CD4-positive, alpha-beta T cell (primary cell): ENCODE measurements at places on chromosomes 2 and 18. TPM values are rescaled to one million over a fixed set of nuclear protein-coding genes. Genes with fewer than 3 reads are reported as not detected.

DNA sequence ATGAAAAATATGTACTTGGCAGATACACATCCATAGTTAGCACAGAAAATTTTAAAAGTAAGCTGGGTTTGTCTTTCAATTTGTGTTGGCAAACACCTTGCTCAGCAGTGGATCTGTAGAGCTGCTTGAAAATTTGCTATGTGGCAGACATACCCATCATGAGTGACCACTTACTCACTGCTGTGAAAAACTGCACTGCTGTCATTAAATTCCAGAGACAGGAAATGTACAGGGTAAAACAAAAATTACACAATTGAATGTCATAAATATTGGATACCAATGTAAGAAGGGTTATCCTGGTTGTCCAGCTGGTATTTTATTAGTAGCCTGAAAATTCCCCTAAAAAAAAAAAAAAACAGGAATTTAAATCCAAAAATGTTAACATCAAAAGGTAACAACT lies 24.5 kb downstream of the NIF3L1 start:
- DNase-seq = no peak
- H3K27me3 ChIP-seq = no peaks in the 10 kb centered on the region
- H3K36me3 ChIP-seq = peaks cover 85% of the 10 kb centered on the region
- no peak overlapping the region for H3K4me3 ChIP-seq
- no peak overlapping the region for H3K27ac ChIP-seq

- H3K36me3 ChIP-seq = no peaks in the 10 kb centered on the region
- H3K27ac ChIP-seq = no peak overlapping the region
- H3K4me3 ChIP-seq = no peak overlapping the region
- no peaks in the 10 kb centered on the region for H3K4me1 ChIP-seq
Observed at GRCh38 chr2:136342138-136342537, 224.2 kb upstream of the CXCR4 start.

- H3K36me3 ChIP-seq = no peaks in the 10 kb centered on the region
- peaks cover 60% of the 10 kb centered on the region for H3K4me1 ChIP-seq
- H3K4me3 ChIP-seq = no peak overlapping the region
- no peak for DNase-seq
Observed at GRCh38 chr2:69589973-69590652, 53.4 kb downstream of the AAK1 start.

GRCh38 chr2:37599688-37600525 lies 71.5 kb downstream of the CDC42EP3 start:
- peak; percentile 91 for DNase-seq
- H3K27me3 ChIP-seq = no peaks in the 10 kb centered on the region
- H3K4me1 ChIP-seq = peaks cover 17% of the 10 kb centered on the region
- peak overlapping the region; percentile 70 for H3K27ac ChIP-seq
- H3K4me3 ChIP-seq = peak overlapping the region; percentile 65

GRCh38 chr2:126804347-126804746 lies 94.3 kb upstream of the TEX51 start:
- H3K27ac ChIP-seq = no peak overlapping the region
- no peaks in the 10 kb centered on the region for H3K36me3 ChIP-seq
- H3K4me1 ChIP-seq = no peaks in the 10 kb centered on the region
- H3K4me3 ChIP-seq = no peak overlapping the region

SPHKAP gene
- total RNA-seq = not detected

GRCh38 chr2:29718076-29718686 lies 203.2 kb downstream of the ALK start:
- no peak for DNase-seq
- no peak overlapping the region for H3K27ac ChIP-seq
- H3K4me1 ChIP-seq = no peaks in the 10 kb centered on the region
- H3K4me3 ChIP-seq = no peak overlapping the region
- no peaks in the 10 kb centered on the region for H3K36me3 ChIP-seq

DNA sequence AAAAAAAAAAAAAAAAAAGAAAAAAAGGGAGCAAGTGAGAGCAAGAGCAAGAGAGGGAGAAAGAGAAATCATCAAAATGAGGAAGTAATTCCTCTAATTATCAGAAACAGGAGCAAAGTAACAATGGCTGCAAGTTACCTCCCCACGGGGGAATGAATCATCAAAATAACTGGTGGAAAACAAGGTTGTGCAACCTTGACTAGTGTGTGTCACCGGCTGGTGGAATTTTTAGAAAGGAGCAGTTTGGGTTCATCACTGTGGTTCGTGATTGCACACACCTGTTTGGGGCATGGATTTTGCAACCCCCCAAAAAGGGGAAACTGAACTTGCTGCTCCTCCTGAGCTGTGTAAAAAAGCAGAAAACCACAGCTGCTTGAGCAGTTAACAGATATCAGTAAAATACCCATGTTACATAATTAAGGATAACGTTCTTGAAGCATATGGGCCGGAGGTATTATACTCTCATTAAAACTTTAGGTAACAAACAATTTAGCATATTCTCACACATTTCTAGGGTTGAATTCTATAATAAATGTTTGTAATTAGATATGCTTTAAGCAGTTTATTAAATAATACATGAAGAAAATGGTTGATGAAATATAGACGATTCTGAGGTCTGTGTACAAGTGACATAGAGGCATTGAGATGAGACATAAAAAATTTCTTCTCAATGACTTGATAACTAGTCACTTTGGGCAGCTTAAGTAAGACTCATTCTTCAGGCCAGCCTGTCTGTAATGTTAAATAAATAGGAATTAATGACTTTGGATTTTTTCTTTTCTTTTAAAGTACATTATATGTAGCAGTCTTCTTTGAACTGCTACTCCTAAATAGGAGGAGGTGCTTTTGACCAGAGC lies 184.2 kb upstream of the ZEB2 start:
- no peaks in the 10 kb centered on the region for H3K27me3 ChIP-seq
- no peak for DNase-seq
- H3K27ac ChIP-seq = no peak overlapping the region
- no peak overlapping the region for H3K4me3 ChIP-seq
- H3K4me1 ChIP-seq = no peaks in the 10 kb centered on the region
- H3K36me3 ChIP-seq = no peaks in the 10 kb centered on the region

DNA sequence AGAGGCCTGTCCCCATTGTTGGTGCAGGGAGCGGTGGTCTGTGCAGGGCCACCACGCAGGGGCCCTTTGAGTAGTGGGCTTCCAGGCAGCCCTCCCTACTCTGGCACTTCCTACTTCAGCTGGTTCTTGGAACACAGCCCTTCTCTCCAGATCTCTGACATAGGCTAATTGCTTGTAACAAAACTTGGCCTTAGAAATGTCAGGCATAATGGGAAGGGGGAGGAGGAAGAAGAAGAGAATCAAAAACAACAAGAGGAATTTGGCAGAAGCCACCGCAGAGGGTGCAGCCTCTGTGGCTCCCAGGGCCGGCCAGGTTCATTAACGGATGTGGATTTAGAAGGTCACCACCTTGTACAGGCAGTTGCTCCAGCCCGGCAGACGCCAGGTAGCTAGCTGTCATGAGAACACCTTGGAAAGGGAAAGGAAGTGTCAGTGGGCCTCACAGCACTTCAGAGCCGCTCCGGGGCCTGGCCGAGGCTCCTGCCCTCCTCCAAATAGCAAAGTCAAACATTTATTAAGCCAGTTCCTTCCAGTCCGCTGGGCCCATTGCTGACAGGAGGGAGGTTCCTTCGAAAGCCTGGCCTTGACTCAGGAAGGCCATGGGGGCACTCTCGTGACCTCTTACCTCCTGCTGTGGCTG lies 7.4 kb downstream of the BOD1L2 start:
- peaks cover 10% of the 10 kb centered on the region for H3K27me3 ChIP-seq
- H3K36me3 ChIP-seq = no peaks in the 10 kb centered on the region
- DNase-seq = no peak
- no peaks in the 10 kb centered on the region for H3K4me1 ChIP-seq

DNA sequence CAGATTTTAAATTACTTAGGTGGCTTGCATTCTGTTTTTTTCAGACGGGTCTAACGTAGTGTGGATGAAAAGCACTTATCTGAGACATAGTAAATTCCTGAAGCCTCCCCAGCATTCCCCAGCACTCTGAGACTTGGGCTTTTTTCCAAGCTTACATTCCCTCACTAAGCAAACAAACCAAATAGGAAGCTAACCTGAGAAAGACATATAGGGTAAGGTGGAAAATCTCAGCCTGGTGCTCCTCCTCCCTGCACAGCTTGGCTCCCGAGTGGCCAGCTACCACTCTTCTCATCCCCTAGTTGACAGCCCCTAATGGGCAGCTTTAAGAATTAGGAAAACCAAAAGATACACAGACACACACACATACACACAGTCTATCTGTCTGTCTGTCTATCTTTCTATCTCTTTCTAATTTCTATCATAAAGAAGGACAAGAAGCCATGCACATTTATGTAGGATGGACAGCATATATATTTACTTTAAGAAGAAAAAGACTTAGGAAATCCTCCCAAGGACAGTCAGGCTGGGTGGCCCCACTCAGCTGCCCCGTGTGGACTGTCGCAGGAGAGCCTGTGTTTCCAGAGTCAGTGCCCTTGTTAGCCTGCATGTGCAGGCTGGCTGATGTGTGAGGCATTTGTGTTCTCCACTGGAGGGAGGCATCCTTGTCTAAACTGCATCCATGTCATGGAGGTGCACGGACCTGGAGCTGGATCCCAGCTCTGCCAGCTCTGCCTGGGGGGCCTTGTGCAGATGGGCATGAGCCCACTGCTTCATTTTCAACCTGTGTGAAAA lies 8.2 kb downstream of the CNNM3 start:
- DNase-seq = no peak
- H3K27me3 ChIP-seq = no peaks in the 10 kb centered on the region
- H3K36me3 ChIP-seq = peaks cover 70% of the 10 kb centered on the region

DNA sequence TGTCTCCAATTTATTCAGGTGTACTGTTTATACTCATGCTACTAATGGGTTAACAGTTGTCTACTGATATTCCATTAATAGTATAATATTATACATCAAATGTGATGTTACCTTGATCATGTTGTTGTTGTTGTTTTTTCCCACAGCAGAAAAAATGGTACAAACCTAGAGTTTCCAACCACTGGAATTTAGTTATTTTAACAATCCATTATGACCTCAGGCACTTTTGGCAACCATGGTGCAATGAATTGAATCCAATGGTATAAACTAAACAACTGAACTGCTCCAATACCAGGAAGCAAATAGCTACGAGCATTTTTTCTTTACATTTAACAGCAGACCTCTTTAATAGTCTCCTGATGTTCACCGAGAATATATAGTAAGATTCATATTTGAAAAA lies 31.0 kb upstream of the C2orf66 start:
- H3K4me3 ChIP-seq = no peak overlapping the region
- DNase-seq = no peak
- H3K27ac ChIP-seq = no peak overlapping the region
- no peaks in the 10 kb centered on the region for H3K27me3 ChIP-seq
- H3K36me3 ChIP-seq = peaks cover 9% of the 10 kb centered on the region
